ENCODE measurements at places on chromosomes 7 and 10. TPM values are rescaled to one million over a fixed set of nuclear protein-coding genes. Genes with fewer than 3 reads are reported as not detected.

- no peak for DNase-seq
These were observed 190.1 kb downstream of the LRRTM3 start for GRCh38 chr10:67115972-67116371.

Gene HTR5A
- total RNA-seq = not detected

DNA sequence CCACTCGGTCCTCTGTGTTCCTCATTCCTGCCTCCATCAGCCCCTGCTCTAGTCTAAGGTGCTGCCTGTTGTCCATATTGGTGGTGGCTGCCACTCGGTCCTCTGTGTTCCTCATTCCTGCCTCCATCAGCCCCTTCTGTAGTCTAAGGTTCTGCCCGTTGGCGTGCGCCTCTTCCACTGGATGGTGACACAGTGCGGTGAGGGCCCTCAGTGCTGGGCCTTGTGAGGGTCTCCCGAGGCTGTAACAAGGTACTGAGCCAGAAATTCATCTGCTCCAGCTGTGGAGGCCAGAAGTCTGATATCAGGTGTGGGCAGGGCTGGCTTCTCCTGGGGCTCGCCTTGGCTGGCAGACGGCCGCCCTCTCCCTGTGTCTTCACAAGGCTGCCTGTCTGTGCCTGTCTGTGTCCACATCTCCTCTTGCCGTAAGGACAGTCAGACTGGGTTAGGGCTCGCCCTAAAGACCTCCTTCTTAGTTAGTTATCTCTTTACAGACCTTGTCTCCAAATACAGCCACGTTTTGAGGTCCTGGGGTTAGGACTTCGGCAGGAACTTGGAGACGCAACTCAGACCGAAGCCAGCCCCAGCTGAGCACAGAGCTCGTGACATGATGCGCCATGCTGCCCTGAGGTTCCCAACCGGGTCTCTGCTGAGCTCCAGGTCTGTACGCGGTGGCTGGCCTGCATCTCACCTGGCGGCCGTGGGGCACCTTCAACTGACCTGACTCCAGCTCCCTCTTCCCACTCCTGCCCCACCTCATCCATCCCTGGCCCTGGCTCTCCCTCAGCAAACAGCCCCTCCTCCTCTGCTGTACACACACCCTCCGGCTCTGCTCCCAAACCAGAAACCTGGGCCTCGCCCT lies 181.4 kb upstream of the SHH start:
- DNase-seq = peak; percentile 32

DNA sequence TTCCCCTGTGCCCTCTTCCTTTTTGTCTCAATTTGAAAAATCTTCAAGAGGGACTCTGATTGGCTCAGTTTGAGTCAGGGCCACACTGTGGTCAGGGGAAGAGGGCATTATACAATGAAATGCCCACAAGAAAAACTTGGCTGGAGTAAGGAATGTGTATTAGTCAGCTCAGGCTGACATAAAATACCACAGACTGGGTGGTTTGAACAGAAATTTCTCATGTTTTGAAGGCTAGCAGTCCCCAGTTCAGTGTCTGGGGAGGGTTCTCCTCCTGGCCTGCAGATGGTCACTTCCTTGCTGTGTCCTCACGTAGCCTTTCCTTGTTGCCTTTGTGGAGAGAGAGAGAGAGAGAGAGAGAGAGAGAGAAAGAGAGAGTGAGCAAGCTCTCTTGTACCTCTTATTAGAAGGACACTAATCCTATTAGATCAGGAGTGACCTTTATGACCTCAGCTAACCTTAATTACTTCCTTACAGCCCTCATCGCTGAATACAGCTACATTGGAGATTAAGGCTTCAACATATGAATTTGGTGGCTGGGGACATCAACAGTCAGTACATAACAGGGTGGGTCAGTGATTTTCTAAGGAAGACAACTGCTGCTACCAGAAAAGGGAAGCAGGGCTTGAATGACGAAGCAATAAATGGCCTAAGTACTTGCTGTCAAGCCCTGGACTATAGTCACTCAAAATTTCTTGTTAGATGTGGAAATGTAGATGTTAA lies 25.8 kb upstream of the FAM13C start:
- no peak for DNase-seq

GRCh38 chr7:16803125-16803524 lies 1.7 kb downstream of the AGR2 start:
- DNase-seq = no peak

GRCh38 chr7:142871260-142872105 lies 14.1 kb downstream of the TRPV6 start:
- DNase-seq = no peak

- DNase-seq = no peak
These were observed 52.6 kb downstream of the LARP4B start for GRCh38 chr10:878895-879294.

Gene PAX2
- 102 TPM for total RNA-seq

DNA sequence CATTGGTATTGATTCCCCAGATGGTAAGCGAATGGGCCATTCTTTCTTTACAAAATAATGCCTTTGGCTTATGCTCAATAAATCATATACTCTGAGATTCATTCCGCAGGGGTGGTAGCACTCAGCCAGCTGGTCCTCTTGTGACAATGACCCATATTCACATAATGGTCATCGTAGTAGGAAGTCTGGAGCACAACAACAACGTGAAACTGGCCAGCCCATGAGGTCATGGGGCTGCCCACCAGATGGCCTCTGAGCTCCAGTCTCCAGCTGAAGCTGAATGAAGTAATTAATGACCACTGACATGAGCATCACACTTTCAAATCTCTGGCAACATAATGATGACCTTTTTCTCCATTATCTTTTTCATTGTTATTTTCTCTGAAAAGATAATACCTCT lies 42.3 kb upstream of the SORCS1 start:
- DNase-seq = no peak

- peak; percentile 16 for DNase-seq
These were observed 248.9 kb upstream of the LRRN3 start for GRCh38 chr7:110841840-110842545.

- DNase-seq = no peak
These were observed 36.2 kb downstream of the COX15 start for GRCh38 chr10:99695761-99696160.

DNA sequence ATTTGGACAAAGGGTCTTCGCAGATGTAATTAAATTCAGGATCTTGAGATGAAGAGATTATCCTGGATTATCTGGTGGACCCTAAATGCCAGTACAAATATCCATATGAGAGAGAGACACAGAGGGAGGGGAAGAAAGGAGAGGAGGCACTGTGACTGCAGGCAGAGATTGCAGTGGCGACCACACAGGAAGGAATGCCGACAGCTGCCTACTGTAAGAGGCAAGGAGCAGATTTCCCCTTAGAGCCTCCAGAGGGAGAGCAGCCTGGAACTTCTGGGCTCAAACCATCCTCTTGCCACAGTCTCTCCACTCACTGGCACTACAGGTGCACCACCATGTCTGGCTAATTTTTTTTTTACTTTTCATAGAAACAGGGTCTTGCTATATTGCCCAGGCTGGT lies 152.3 kb downstream of the SDK1 start:
- DNase-seq = no peak

DNA sequence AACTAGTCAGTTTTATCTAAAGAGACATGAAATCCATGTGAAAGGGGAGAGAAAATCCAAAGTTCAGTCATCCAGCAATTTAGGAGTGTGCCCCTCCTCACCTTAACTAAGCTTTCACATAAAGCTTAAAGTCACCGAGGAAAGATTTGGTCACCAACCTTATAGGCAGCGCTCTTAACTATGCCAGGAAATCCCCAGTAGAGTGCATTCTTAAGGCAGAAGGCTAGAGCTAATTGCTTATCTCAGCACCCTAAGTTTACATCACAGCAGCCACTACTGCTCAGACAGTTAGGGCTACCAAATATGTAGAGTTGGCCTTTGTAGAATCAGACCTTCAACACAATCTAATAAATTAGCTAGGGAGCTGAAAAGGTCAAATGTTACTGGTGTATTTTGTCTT lies 47.9 kb downstream of the MTPN start:
- DNase-seq = no peak

Gene NXPH1
- not detected for total RNA-seq

Gene MINDY3
- total RNA-seq = 31.5 TPM

- no peak for DNase-seq
These were observed 308.1 kb downstream of the TFEC start for GRCh38 chr7:115722302-115722977.

DNA sequence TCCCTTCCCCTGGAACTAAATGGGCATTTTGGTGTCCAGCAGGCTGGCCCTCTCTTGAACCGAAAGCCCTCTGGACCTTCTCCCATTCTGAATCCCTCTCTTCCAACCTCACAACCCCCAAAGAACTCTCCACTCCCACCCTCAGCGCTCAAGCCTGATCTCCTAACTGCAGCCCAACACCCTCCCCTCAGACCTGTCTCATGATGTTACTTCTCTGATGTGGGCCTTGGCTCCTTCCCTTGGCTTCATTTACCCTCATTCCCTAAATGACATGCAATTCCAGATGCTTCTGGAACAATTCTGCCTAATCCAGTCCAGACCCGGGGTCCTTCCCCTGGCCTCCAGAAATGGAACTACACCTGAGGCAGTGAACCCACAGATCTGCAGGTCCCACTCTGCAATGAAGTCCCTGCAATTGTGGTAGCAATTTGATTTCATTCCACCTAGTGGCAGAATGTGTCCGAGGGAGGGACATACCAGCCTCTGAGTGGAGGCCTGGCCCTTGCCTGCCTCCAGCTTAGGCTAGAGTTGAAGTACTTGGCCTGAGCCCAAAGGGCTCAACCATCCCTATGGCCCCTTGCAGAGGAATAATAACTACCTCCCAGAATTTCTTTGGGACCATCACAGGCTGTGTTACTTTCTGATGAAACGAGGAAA lies 4.1 kb upstream of the CEP41 start:
- DNase-seq = no peak

DNA sequence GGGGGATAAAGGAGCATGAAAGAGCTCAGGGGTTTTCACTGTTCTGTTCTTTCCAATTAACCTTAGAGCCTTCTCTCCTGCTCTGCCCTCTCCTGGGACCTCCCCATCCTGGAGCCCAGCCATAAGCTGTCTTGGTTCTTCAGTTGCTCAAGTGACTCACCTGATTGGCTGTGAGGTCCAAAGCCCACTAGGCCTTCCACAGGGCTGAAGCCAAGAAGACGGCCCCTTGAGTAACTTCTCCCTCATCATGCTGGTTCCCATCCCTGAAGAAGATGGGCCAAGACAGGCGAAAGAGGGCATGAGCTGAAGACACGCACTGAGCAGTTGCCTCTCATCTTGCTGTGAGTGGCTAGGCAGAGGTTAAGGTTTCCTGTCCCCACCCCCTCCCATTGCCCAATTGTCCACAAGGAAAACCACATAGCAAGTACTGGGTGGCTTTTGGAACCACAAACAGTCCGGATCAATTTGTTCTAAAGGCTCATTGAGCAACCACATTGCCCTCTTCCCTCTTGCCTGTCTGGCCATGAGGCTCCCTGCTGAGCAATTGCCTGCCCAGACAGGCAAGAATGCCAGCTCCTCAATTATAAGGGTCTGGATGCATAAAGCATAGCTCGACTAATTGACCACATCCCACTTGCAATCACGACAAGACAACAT lies 43.9 kb upstream of the GPAM start:
- no peak for DNase-seq

GRCh38 chr7:121873289-121874194 lies 581 bp downstream of the PTPRZ1 start:
- peak; percentile 70 for DNase-seq

DNA sequence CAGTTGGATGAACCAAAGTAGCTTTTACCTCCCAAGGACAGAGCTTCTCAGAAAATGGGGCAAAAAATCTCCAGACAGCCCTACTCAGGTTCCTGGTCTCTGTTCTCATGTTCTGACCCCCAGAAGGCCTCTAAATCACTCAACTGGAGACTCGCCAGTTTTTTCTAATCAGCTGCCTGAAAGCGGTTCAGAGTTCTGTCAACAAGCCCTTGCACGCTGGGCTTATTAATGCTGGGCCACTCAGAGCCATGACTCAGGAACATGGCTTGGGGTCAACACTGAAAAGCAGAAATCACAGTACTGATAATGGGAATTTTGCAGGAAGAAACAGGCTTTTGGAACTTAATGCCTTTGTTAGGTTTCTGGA lies 15.3 kb downstream of the ECHDC3 start:
- no peak for DNase-seq

DNA sequence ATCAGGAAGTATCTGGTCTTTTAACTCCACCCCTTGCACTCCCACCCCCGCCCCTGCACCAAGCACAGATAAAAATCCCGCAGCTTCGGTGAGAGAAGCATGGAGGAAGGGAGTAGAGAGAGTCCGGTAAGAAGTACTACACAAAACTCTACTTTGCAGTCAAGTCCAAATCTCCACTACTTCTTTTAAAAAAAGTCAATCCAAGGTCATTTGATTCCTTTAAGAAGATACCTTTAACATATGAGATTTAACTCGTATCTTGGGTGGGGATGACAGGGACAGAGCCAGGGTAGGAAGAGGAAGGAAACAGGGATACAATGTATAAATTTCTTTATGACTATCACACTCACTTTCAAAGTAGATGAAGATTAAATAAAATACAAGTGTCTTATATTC lies 132.1 kb downstream of the NRBF2 start:
- peak; percentile 57 for DNase-seq

DNA sequence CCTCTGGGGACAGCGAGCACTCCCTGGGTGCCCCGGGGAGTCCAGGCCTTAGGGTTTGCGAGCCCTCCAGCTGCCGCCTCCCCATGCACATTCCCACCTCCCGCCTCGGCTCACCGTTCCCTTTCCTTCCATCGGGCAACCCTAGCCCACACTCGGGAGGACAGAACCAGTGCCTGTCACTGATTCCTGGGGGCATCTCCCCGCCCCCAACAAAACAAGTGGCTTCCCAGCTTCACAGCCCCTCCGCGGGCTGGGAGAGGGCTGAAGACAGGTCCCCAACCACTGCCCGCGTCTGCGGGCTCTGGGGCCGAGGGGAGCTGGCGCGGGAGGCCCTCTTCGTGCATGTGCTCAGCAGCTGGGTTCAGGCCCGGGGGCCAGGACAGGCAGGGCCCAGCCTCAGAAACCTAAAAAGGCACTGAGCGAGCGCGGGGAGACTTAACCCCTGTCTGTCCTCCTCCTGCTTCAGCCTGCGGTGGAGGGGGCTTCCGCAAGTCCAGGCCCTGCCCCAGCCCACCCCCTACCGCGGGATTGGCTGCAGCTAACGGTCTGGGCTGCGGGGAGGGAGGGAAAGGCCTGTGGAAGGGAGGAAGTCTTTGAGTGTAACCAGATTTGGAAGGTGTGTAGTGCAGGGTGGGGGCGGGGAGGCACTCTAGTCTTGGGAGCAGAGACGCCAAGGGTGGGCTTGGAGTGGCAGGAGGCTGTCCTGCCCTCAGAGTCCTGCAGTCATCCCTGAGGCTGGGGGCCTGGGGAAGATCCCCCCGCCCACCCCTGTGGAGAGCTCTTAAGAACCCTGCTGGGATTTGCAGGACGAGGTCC lies 1.2 kb downstream of the FLNC start:
- DNase-seq = peak; percentile 84

- no peak for DNase-seq
These were observed 42.3 kb upstream of the FOXI2 start for GRCh38 chr10:127694580-127695193.

DNA sequence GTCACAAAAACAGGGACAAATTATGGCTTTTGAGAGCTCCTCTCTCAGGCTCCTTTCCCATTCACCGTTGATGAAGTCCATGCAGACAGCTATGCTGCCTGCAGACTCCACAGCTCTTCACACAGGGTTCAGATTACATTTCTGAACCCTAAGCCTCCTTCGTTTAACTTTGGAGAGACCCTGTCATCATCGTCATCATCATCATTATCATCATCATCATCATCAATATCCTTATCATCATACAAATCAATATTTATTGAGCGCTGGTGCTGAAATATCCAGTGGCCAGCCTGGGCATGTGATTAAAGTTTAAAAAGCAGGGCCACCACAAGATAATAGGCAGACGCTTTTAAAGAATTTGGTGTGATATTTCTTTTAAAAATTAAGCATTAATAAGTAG lies 66.6 kb downstream of the FRMPD2 start:
- DNase-seq = no peak

Data from kidney (tissue), 22 donors.